ENCODE measurements at places on chromosomes 1 and 21.

- DNase-seq, result no peak
Measured at GRCh38 chr1:67980028-67980427, 70.4 kb downstream of the DIRAS3 start.

- no peak for DNase-seq
Measured at GRCh38 chr1:94590203-94591137, 48.9 kb upstream of the F3 start.

DNA sequence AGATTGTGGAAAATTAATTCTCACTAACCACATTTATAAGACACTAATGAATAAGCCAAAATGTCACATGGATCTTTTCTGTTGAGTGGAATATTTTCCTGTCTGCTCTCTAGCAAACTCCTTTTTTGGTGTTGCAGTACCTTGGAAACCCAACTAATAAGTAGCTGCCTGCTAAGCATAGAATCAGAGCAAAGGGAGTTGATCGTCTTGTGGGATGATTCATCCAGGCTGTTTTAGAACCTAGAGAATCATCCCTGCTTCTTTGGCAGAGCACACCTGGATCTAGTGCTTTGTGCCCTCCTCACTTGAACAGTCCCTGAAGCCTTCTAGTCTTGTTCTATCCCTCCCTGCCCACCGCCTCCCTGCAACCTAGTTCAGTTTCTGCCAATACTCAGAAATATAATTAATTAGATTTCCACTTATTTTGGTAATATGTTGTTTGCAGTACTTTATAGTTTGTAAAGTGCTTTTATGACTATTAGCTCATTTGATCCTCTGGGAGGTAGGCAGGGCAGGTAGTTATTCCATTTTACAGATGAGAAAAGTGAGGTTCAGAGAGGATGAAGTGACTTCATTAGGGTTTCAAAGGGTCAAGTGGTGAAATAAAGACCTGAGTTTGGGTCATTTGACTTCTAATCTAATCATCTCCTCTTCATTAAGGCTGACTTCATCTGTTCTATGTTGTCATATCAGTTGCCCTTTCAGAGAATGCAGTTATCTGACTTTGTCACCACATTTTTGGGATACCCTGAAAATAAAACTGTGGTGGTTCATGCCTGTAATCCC is 2.5 kb downstream of the AGO4 start:
- DNase-seq, result no peak

- DNase-seq, result no peak
Measured at GRCh38 chr1:57843760-57844159, 419.9 kb upstream of the DAB1 start.

- DNase-seq, result no peak
Measured at GRCh38 chr1:79667848-79668696, 661.5 kb upstream of the ADGRL4 start.

DNA sequence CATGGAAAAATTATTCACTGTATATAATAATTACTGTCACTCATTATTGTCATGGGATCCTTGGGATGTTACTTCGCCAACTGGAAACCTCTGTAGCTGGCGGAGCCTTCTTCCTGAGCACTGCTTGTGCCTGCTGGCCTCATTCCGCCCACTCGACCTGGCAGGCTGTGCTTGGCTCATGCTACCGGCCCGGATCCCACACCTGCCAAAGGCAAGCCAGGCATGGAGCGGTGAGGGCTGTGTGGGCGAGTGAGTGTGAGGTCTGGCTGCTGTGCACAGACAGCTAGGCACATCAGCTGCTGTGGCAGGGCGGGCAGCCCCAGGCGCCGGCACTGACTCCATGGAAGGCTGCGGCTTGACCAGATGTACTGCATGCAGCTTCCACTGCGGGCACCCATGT is 78.4 kb downstream of the DISP1 start:
- no peak for DNase-seq

DNA sequence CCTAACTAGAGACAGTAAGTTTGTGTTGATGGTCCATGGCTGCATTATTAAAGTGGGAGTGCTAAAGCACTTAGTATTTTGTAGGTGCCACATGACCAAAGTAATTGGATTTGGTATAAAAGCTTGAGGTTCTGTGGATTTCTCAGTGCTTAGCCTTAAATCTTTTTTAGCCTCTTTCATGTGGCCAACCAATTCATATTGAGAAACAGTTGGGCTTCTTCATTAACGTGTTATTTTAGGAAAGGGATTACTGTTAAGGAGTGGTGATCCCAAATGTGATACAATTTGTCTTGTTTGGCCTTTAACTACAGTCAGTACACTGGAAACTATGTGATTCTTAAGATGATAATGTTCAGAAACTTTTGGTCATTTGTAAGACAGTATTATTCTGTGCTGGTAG is 25.5 kb downstream of the MAN1A2 start:
- no peak for DNase-seq

DNA sequence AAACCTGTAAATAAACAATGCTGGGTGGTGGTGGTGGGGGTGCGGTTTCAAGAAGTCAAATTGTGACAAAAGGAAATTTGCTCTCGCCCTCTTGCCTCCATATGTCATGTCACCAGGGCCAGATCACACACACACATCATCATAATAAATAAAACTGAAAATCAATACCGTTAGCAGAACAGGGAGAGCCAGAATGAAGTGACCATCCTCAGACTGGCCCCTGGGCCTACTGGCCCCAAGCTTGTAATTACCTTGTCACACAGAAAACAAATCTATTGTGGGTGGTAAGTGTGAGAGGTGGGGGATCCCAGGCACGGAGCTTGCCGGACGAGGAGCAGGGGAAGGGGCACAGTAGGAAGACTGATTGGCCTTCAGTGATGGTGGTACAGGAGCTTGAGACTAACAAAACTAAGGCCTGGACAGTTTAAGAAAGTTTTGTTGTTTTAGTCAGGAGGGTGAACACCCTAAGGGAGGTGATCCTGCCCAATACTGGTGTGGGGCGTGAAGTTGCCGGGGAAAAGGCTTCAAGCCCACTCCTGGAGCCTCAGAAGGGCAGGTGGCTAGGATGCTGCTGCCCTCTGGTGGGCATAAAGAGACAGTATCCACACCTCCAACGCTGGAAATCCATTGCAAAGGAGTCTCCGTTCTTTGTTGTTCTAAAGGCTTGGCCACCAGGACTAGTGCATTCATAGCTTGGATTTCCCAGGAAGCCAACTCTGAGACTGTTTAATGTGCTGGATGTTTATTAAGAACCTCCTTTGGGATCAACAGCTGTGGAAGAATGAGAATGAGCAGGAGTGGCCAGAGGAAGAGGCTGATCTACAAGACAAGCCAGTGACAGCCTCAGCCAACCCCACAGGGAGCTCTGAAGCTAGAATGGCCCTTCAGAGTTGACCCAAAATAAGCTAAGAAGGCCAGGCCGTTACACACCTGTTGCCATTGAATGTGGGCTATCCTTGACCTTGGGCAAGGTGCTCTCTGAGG is 8.1 kb upstream of the C1orf216 start:
- DNase-seq, result no peak

- no peak for DNase-seq
Measured at GRCh38 chr1:161972828-161973227, 50.8 kb downstream of the OLFML2B start.

DNA sequence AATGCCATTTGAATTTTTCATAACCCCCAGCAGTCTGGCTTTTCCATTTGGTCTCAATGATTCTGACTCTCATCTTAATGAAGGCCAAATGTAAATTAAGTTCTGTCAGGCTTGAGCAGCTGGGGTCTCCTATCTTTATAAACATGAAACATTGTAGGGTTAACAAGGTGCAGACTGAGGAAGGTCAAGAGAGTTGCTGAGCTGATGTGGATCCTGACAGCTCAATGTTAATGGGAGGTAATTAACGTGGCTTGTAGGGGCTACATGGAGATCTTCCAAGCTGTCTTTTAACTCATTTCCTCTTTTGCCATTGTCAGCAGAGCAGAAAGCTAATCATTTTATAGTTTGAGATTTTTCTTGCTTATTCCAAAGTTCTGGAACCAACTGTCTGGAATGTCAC is 55.2 kb downstream of the FGGY start:
- no peak for DNase-seq

GRCh38 chr1:161190962-161191521 is 7.8 kb downstream of the ADAMTS4 start:
- no peak for DNase-seq

- no peak for DNase-seq
Measured at GRCh38 chr1:17586172-17586964, 46.9 kb downstream of the ARHGEF10L start.

GRCh38 chr1:154972517-154973343 is 1.8 kb upstream of the CKS1B start:
- DNase-seq, result no peak

DNA sequence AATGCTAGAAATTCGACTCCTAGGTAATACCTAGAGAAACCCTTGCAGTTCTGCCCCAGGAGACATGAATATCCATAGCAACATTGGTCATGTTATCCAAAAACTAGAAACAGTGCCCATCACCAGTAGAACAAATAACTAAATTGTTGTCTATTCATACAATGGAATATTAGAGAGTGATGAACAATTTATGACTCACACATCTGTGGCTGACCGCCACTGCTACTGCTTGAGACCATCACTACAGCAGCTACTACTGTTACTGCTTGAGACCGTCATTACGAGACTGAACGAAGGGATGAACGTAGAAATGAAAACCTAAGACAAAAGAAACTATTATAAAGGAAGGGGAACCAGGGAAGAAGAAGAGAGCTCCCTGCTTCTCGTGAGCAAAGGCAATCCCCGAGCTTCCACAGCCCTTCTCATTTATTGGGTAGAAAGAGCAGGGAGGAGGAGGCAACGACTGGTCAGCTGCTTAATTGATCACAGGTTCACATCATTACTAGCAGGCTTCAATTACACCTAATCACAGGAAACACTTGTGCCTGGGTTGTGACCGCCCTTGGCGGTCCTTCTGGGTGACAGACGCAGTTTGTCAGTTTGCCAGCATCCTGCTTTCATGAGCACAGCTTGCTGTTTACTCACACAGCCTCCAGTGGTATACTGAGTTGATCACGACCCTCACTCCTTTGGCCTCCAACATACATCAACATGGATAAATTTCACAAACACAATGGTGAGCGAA is 14.1 kb upstream of the PADI4 start:
- no peak for DNase-seq

DNA sequence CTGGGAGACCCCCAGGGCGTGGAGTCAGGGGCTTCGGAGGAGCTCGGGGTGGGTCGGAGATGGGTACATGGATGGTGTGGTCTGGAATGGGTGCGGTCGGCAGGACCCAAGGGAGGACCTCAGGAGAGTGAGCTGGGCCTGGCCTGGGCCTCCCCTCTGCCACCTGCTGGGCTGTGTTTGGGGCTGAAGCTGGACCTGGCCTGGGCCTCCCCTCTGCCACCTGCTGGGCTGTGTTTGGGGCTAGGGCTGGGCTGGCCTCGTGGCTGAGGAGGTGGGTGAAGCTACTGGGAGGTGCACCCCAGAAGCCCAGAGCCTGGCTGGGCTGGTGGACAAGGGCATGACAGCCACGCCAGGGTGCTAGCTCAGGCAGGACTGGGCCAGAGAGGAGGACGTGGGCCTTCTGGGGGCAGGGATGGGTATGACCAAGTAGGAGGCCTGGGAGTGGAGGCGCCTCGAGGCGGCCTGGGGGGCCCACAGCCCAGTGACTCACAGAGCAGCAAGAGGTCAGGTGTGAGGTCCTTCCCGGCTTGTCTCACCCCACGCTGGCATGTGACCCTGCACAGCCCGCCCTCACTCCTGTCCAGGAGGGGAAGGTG is 14.5 kb downstream of the SAMD11 start:
- no peak for DNase-seq

DNA sequence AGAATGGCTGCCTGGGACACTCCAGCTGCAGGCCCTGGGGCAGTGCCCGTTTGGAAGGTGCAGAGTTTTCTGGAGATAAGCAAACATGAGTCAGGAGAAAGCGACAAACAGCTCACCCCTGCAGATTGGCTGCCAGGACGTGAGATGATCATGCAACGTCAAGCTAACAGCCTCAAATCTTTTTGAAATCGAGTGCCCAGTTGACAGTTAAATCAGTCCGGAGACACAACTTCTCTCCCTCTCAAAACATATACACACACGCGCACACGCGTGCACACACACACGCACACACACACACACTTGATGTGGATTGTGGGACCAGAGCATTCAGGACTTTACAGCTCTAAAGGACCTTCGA is 49.4 kb downstream of the TENT5C start:
- no peak for DNase-seq

DNA sequence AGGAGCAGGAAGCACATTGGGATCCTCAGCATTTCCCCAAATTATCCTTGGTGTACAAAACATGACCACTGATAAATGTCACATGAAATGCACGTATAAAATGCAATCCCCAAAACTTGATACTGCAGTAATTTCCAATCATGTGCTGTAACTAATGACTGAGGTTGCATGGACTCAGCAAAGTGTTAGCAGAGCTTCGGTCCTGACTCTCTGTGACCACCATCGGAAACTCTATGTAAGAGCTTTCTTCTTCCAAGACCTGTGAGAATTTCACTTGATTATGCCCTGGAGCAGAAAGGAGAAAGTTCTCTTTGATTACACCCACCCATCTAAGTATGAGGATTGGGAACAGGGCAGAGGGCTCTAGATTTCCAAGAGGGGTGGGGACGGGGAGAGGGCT is 908 bp downstream of the CD53 start:
- DNase-seq, result no peak

- DNase-seq, result no peak
Measured at GRCh38 chr1:89999628-90000027, 4.7 kb downstream of the ZNF326 start.

DNA sequence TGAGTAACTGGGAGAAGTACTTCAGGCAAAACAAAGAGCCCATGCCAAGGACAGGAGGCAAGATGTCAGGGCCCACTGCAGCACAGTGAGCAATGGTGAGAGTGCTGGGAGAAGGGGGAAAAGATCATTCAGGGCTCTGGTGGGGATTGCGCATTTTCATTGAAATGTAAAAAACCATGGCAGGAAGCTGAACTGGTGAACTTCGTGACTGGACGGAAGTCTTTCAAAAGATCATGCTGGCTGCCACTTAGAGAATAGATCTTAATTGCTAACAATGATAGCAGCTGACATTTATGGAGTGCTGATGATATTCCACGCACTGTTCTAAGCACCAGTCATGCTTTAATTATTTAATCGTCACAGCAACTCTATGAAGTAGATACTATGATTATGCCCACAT is 107.0 kb downstream of the TGFBR3 start:
- no peak for DNase-seq

GRCh38 chr1:227577500-227577899 is 14.1 kb downstream of the ZNF678 start:
- DNase-seq, result no peak

DNA sequence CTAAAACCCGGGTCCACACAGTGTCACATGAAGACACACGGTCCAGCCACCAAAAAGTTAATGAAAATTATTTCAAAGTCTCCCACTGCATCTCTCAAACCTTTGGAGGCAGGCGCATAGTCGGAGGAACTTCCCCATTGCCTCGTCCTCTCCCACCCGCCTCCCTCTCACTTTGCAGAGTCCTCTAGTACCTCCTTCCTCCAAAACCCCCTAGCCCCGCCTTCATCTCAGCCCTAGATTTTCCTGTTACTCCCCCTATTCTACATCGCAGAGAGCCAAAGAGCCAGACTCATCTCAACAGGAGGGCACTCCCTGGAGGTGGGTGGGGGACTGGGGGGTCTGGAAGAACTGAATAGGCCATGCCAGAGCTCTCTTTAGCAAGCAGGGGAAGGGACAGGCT is 79.3 kb downstream of the DISP3 start:
- DNase-seq, result no peak

Data from activated naive CD4-positive, alpha-beta T cell (primary cell).